Activated CD4-positive, CD25-positive, alpha-beta regulatory T cell treated with anti-CD3 and anti-CD28 coated beads, Interleukin-2, amount 50 U/mL, for 16 hours (primary cell): ENCODE measurements at places on chromosomes 5 and 9.

GRCh38 chr9:110049699-110050450 lies 158.1 kb downstream of the C9orf152 start:
- no peak for DNase-seq

GRCh38 chr5:170522211-170523141 lies 18.7 kb downstream of the KCNIP1 start:
- DNase-seq = no peak

DNA sequence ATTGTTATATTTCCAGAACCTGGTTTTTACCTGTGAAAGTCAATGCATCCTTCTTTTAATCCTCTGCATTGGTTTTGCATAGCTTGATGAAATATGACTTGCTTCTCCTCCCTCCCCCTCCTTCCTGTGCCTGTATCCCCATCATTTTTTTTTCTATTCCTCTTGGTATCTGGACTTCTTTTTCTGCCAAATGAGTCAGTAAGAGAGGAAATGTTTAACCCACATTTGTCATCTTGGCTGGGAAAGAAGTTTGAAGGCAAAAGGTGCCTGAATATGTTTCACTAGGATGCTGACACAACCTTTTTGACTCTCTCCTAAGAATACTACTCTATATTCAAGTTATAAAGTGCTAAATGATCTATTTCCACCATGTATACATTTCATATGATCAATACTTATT lies 35.5 kb upstream of the CDKN2B start:
- DNase-seq = no peak

DNA sequence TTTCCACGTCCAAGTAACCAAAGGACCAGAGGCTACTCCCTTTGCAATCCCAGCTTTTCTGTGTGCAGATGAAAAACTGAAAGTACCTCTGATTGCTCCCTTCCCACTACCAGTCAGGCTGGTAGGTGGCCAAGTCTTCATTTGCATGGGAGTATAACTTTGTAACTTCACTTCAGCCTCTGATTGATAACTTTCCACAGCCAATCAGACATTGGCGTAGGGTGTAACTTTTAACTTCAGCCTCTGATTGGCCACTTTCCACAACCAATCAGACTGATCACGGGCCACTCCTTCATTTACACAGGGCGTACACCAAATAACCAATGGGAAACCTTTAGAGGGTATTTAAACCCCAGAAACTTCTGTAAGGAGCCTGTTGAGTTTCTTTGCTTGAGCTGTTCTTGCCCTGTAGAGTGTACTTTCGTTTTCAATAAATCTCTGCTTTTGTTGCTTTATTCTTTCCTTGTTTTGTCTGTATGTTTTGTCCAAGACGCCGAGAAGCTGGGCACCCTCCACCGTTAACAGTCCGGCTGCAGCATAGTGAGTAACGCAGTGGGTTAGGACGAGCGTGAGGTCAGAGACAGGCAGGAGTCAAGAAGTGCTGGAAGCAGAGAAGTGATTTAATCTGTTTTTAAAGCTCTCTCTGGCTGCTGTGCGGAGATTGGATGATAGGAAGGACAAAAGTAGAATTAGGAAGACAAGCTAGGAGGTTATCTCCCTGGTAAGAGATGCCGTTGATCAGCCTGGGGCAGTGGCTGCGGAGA lies 3.5 kb upstream of the EXOSC2 start:
- no peak for DNase-seq

- no peak for DNase-seq
Measured at GRCh38 chr9:137167277-137167746, 2.5 kb downstream of the LRRC26 start.

DNA sequence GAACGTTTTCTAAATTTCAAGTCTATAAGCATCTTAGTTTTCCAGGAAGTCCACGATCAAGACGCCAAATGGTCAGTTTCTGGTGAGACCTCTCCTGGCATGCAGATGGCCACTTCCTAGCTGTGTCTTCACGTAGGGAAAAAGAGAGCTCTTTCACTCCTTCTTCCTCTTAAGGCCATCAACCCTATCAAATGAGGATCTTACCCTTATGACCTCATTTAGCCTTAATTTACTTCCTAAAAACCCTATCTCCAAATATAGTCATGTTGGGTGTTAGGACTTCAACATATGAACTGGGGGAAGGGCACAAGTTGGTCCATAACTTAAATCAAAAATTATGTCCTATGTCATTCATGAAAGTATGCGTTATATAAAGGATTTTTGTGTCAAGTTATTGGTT lies 229.5 kb downstream of the ARL15 start:
- DNase-seq = no peak

GRCh38 chr9:38373679-38374078 lies 18.8 kb upstream of the ALDH1B1 start:
- DNase-seq = no peak

DNA sequence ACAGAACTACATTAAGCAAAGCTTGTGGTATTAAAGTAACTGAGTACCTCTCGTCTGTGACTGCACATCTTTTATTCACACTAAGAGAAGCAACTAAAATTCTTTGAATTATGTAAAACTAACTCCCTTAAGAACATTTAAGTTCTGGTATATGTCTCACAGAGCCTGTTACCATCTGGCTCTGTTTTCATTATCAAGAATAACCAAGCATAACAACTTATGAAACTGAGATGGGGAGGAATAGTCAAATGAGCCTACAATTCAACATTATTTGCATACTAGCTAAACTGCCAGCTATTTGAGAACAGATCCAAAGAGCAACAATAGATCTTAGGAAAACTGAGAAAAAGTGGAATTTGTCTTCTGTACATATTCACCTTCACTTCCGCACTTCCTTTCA lies 25.3 kb upstream of the ISOC1 start:
- DNase-seq = no peak

DNA sequence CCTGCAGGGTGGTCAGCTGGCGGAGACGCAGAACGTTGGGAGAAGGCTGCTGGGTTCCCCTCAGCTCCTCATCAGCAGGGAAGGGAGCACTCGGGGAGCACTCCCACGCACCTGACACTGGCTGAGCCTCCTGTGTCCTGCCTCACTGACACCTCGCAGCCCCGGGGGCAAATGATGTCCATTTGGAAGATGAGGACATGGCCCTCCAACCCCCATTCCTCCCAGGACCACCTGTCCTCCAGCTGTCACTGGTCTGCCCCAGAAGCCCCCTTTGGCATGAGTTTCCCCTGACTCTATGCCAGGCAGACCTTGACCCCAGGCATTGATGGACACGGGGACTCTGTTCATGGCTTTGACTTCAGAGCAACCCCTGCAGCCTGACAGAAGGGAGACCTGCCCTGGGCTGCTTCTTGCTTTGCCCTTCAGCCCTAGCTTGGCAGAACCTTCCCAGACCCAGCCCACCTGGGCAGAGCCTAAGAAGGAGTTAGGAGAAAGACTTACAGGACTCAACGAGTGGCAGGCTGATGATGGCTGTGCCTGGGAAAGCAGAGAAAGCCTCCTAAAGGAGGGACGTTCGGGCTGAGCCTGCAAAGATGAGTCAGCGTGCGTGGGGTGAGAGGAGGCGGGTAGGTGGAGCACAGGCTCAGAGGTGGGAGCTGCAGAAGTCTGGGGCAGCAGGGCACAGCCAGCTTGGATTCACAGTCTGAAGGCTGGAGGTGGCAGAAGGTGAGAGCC lies 90.6 kb downstream of the LMX1B start:
- DNase-seq = no peak

GRCh38 chr5:58851571-58851970 lies 268.7 kb downstream of the RAB3C start:
- no peak for DNase-seq

GRCh38 chr5:90201923-90202322 lies 207.6 kb downstream of the CETN3 start:
- DNase-seq = no peak

GRCh38 chr5:112263469-112263868 lies 155.6 kb downstream of the EPB41L4A start:
- no peak for DNase-seq

DNA sequence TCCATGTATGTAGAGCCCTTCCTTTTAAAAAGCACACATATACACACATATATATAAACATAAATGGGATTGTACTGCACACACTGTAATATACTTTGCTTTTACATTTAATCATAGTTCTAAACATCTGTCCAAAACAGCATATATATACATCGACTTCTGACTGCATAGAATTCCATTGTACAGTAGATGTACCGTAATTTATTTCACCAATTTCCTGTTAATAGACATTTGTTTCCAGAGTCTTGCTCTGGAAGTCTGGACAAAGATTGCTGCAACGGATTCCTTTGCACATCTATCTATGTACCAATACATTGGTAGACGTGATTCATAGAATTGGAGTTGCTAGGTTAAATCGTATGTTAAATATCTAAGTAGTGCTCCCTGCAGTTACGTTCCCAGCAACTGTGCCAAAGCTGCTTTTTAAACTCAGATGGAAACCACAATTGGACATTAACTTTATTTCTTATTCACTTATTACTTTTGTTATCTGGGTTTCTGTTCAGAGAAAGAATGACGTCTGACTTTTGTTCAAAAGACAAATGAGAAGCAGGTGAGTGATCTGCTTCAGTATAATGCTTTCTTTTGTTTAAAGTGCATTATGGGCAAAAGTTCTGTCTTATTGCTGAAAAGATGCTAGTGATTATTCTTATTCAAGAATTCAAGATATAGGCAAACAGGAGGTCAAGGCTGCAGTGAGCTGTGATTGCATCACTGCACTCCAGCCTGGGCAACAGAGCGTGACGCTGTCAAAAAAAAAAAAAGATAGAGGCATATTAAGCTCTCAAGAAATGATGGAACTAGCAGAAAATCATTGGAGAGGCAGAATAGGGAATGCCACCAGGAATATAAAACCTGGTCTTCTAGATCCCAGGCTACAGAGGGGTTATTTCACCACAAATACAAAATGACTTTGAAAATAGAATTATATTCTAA lies 138.2 kb downstream of the FGF1 start:
- DNase-seq = no peak

DNA sequence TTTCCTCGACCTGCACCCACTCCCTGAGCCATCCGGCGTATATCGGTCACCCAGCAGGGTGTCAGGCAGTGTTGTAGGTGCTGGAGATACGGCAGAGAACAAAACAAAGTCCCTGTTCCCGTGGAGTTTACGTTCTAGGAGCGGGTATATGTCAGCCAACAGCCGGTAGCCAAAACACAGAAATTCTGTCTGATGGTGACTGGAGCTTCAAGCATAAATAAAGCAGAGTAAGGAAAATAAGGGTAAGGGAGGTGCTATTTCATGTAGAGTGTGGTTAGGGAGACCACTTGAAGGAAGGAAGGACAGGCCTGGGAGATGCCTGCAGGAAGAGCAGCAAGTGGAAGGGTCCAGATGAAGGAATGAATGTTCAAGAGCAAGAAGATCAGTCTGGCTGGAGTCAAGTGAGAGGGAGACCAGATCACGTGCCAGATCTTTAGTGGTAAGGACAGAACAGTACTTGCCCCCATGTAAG lies 783 bp upstream of the ZFR start:
- DNase-seq = no peak

- no peak for DNase-seq
Measured at GRCh38 chr5:45410304-45410995, 285.7 kb downstream of the HCN1 start.

- DNase-seq = no peak
Measured at GRCh38 chr5:1737790-1738405, 61.7 kb downstream of the MRPL36 start.

- no peak for DNase-seq
Measured at GRCh38 chr5:67802766-67803165, 412.8 kb upstream of the PIK3R1 start.

GRCh38 chr9:129665389-129665775 lies at the start of gene PRRX2:
PRRX2 (plus strand) TSS chr9:129665647; CDS start chr9:129665868, 221 bp downstream.
- no peak for DNase-seq

GRCh38 chr5:116564756-116565490 lies 9.7 kb downstream of the SEMA6A start:
- DNase-seq = no peak

DNA sequence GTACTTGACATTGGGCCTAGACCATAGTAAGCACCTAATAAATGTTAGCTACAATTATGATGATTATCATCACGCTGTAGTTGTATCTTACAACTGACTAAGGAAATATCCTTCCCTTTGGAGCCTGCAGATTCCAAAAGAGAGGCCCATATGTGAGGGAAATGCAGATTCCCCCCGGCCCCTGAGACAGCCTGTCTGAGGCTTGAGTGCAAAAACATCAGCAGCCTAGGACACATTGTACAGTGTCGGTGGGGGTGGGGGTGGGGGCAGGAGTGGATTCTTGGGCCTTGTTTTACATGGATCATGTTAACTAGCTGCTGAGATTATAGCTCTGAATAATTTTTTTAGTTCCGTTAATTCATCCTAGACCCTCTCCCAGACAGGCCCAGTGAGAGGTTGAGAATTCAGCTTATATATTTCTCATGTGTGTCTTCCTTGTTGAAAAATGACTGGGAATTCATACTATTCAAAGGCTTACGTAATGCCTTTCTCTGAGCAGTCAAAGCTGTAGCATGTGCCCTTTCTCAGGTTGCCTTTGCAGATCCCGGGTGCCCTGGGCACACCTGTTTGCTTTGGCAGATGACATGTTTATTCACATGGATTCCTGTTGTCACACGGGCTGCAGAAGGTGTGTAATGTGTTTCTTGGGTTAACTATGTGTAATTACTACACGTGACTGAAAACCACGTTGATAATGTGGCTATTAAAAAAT lies 262.8 kb downstream of the NR3C1 start:
- DNase-seq = no peak

DNA sequence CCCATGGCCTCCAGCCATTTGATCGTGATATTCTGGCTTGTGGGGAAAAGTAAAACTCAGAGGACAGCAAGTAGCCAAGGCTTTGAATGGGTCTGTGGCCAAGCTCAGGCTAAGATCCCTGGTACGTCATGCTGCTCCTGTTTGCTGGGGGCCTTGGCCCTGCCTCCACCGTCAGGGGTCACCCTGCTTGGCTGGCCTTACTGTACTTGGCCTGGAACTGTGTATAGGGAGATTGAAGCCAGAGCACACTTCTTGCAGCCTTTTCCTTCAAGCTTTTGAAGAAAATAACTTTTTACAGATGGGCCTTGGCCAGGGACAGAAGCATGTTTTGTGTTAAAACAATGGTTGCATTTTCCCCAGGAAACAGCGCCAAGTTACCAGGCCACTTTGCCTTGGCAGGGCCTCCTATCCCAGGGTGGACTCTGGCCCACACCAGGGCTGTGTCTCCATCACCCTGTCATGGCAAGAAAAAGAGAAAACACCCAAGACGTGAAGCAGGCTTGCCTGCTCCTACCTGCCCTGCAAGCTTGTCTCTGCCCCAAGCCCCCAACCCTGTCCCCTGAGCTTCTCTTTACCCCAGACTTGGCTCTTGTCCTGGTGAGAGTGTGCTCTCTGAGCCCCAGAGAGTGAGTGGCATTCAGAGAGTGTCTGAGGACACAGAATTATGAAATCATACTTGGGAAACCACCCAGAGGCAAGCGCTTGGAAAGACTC lies 286.9 kb downstream of the GADD45G start:
- no peak for DNase-seq

- DNase-seq = no peak
Measured at GRCh38 chr9:105401651-105402050, 46.2 kb upstream of the FSD1L start.
